Activated CD4-positive, alpha-beta T cell treated with anti-CD3 and anti-CD28 coated beads, Interleukin-2, amount 10 ng/mL, durations not matched to agents 7 days and 5 days (primary cell): ENCODE measurements at places on chromosomes 16 and 17.

DNA sequence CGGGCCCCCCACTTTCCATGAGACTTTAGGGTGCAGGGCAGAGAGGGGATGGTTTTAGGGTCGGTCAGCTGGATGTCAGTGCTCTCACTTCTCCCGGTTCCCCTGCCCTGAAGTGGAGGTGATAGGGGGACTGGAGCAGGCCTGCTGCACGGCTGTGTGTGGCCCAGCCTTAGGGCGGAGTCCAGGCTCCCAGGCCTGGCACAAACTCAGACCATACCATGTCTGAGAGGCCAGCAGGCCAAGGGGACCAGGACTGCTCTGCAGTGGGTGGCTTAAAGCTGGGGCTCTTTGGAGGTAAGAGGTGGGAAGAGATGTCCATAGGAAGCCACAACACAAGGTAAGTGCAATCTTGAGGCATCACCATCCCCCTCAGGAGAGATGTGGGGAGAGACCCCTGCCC, 8.3 kb downstream of the TFAP4 start:
- peaks cover 19% of the 10 kb centered on the region for H3K36me3 ChIP-seq
- no peak for DNase-seq
- no peak overlapping the region for H3K27ac ChIP-seq

- H3K4me1 ChIP-seq = no peaks in the 10 kb centered on the region
- no peak overlapping the region for H3K4me3 ChIP-seq
- no peak overlapping the region for H3K27ac ChIP-seq
- no peak for DNase-seq
Observed at GRCh38 chr17:70329721-70330120, 160.4 kb downstream of the KCNJ2 start.

DNA sequence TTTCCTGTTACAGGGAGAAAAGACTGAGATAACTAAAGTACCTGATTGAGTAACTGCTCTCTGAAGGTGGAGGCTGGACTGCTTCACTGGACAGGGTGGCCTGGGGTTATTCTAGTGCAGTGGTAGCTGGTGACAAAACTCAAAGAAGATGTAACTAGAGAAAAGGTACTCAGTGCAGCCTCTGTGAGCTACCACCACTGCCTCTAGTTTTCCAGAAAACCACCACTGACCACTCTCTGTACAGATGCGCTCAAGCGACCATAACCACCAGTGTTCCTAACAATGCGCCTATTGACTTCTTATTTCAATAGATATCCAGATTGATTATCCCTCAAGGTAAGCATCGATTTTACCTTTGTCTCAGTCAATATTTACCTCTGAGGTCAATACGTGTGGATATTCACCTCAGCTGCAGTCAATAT, 492.2 kb downstream of the WWOX start:
- no peak overlapping the region for H3K27ac ChIP-seq
- no peaks in the 10 kb centered on the region for H3K4me1 ChIP-seq
- H3K4me3 ChIP-seq = no peak overlapping the region
- H3K27me3 ChIP-seq = no peaks in the 10 kb centered on the region

- no peak overlapping the region for H3K27ac ChIP-seq
- no peak overlapping the region for H3K4me3 ChIP-seq
- H3K4me1 ChIP-seq = peaks cover 34% of the 10 kb centered on the region
- H3K36me3 ChIP-seq = peaks cover 37% of the 10 kb centered on the region
- DNase-seq = no peak
Observed at GRCh38 chr16:57444711-57445110, 2.5 kb downstream of the CIAPIN1 start.

DNA sequence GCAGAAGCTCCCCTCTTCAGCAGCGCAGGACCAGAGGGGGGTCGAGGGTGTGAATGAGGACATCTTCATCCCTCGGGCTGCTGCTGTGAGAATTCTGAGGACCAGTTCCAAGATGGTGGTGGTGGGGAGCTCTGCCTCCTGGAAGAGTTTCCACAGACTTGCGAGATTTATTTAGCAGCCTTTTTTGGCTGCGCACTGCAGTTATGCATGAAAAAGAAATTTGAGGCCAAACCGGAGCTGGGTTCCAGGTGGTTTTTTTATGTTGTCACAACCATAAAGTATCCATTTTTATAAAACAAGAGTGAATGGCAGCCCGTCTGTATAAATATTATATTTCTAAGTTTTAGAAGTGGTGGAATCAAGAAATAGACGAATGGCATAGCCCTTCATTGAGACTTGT, 76.9 kb upstream of the CLEC18A start:
- H3K4me3 ChIP-seq = no peak overlapping the region
- peaks cover 37% of the 10 kb centered on the region for H3K36me3 ChIP-seq
- H3K4me1 ChIP-seq = no peaks in the 10 kb centered on the region
- DNase-seq = no peak
